ENCODE measurements at places on chromosomes 7 and 10.

DNA sequence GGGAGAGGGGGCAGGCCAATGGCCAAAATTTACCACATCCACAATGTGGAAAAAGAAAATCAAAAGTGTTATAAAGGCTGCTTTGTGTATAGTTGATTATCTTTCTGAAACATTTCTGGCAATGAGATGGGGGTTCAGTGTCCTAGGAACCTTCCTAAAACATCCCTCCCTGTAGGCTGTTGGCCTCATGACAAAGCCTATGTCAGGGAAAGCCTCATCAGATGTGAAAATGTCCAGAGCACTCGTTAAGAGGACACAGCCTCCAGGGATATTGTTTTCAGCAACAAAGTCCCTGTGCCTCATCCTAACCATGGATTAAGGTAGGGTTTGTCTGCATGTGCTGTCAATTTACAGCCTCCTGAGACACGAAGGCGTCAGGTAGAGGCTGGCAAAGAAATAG, 17.0 kb downstream of the SUN3 start:
- no peak for DNase-seq

DNA sequence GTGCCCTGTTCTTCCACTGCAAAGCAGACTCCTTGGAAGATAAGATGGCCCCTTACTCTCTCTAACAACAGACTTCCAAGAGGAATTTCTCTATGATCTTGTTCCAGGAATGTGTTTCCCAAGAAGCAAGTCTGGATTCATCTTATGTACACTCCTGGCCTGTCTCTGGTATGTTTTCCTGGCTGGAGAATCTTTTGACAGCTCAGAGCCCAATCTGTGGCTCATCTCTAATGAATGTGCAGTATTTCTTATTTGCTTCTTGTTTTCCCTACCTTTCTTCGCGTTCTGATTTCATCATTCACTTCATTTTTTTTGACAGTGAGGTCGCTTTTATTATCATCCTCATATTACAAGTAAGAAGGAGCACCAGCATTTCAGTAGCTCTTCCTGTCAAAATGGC, 53.0 kb upstream of the PITRM1 start:
- no peak for DNase-seq

- DNase-seq: no peak
These were observed 796.8 kb downstream of the XPNPEP1 start for GRCh38 chr10:109126541-109126940.

DNA sequence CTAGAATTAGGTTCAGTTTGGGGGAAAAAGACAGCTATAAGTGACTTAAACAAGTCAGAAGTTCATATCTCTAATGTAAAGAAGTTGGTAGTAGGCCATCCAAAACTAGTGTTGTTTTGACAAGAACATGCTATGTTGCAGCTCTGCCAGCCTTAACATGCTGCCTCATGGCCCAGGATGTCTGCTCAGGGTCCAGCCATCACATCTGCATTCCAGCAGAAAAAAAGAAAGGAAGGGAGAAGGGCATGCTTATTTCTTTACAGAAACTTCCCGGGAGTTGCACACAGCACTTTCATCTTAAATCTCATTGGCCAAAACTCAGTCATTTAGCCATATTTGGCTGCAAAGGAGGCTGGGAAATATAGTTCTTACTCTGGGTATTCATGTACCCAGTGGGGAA, 400.4 kb upstream of the PODXL start:
- DNase-seq: no peak

DNA sequence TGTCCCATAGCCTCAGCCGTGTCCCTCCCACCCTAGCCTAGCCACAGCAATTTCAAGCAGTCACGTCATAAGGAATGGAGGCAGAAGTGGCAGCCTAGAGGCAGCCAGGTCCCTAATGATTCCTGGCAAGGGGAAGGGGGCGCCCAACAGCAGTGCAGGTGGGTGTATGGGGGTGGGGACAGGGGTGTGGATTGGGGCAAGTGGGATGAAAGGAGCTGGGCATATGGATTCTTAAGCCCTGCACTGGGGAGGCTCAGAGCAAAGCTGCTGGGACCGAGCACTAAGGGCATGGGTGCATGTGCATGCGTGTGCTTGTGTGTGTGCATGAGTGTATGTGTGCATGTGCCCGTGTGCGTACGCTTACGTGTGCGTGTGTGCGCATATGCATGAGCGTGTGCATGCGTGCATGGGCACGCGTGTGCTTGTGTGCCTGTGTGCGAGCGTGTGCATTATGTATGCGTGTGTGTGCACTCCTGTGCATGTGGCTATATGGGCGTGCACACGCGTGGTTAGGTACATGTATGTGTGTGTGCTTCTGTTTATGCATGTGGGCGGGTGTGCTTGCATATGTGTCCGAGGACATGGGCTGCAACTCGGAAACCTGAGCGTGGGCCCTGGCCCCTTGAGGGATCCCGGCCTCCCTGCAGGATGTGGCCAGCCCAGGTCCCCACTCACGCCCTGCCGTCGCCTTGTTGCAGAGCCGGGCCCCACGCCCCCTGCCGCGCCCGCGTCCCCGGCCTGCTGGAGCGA, 34.1 kb downstream of the SH2B2 start:
- DNase-seq: no peak

- DNase-seq: no peak
These were observed 114.2 kb downstream of the PRKAG2 start for GRCh38 chr7:151762583-151763245.

DNA sequence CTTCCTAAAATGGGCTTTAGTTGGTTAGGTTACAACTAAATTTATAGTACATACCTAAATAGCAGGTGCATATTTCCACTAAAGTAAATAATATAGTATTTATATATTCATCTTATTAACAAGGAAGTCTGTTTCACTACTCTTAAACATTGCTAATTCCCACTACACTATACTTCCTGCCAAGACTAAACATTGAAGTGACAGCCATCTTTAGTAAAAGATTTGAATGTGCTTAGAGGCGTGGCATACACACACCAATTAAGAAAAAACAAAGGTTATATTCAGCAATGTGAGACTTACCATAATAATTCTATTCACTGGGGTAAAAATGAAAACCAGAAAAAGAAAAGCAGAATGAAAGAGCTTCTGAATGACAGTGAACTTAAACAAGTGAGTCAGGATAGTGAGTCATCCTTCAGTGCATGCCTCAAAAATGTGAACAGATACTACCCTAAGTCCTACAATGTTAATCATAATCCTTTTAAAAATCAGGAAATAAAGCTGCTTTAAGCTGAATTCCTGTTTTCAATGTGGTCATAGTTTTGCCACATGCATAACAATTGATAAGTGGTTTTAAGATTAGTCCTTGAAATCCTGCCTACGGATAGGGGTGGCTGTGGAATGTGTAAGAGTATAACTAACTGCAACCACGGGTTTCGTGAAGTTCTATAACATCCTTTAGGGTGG, 59.4 kb downstream of the USP6NL start:
- no peak for DNase-seq

DNA sequence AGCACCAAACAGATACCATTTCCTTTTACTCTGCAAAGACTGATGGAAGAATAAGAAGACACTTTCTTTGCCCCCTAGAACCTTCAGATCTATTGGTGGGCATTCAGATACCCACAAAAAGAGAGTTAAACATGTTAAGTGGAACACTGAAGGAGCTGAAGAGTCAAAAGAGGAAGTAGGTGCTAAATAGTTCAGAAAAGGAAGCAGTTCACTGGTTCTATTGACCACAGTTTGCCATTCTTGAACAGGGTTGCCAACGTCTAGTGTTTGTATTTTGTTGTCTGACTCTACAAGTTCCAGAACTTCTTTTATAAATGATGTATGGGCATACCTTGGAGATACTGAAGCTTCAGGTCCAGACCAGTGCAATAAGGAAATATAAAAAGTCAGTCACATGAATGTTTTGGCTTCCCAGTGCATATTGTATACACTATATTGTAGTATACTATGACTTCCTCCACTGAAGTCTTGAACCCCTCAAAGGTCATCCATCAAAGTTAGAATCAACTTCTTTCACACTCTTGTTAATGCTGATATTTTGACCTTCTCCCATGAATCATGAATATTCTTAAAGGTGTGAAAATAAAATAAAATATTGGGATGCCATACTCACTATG, 47.5 kb upstream of the AGR3 start:
- DNase-seq: no peak

DNA sequence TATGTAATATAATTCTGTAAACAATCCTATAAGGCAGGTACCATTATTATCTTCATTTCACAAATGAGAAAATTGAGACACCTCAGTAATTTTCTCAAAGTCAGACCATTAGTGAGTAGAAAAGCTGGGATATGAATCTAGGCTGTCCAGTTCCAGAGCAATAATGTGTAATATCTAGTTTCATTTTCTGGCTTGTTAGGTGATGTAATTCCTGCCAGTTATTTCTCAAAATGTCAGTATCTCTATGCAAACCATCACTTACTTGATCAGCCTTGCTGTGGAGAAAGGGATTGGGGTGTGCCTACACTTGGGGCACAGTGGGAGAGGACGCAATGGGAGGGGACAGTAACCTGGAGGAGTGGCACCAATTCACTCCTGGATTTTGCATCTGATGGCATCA, 157.5 kb downstream of the LYZL1 start:
- DNase-seq: no peak

GRCh38 chr7:128281605-128282380, 40.7 kb downstream of the LEP start:
- no peak for DNase-seq

All from activated naive CD4-positive, alpha-beta T cell (primary cell).